ENCODE measurements at places on chromosomes 1 and 21.

DNA sequence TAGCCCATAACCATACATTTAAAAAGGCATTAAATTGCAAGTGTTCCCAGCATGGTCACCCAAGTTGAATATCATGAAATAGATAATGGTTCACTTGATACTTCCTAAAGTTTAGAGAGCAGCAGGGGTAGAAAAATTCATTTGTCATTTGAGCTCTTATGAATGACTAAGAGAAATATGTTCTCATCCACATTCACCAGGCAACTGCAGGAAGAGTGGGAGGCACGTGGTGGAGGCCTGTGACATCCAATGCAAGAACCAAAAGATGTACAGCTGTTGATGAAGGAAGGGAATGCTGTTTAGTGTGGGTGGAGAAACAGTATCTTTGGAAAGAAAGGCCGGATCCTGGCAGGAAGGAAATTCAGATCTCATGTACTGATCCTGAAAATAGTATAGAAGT lies 473.1 kb downstream of the ADGRL2 start:
- DNase-seq, result no peak

DNA sequence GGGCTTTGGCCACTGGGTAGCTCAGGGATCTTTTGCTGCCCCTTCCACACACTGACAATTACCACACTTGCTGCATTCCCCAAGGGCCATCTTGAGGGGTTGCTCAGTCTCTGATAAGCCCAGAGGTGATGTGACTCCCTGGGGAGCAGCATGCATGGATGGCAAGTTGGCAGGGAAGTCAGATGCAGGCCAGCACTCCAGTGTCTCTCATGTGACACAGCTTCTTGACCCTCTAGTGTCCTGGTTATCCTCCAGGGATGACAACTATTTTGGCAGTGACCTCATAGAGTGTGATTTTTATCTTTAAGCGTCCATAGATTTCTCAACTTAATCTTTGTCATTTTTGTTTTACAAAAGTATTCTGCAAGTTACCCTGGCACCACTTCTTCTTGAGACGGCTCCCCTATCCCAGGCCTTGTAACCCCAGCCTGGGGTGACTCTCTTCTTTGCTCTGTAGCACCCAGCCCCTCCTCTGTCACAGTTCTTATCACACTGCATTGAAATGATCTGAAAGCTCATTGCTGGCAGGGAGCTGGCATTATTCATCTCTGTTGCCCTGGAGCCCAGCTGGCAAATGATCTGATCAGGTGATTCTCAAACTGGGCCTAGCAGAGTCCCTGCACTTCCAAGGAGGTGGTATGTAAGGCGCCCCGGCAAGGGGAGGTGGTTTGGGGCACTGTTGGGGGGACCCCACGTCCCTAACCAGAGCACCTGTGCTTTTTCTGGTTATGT lies 72.6 kb downstream of the TENT5C start:
- DNase-seq, result no peak

- DNase-seq, result no peak
Measured at GRCh38 chr1:39452540-39452939, 38.9 kb upstream of the BMP8A start.

- no peak for DNase-seq
Measured at GRCh38 chr1:164423136-164423535, 135.8 kb upstream of the PBX1 start.

DNA sequence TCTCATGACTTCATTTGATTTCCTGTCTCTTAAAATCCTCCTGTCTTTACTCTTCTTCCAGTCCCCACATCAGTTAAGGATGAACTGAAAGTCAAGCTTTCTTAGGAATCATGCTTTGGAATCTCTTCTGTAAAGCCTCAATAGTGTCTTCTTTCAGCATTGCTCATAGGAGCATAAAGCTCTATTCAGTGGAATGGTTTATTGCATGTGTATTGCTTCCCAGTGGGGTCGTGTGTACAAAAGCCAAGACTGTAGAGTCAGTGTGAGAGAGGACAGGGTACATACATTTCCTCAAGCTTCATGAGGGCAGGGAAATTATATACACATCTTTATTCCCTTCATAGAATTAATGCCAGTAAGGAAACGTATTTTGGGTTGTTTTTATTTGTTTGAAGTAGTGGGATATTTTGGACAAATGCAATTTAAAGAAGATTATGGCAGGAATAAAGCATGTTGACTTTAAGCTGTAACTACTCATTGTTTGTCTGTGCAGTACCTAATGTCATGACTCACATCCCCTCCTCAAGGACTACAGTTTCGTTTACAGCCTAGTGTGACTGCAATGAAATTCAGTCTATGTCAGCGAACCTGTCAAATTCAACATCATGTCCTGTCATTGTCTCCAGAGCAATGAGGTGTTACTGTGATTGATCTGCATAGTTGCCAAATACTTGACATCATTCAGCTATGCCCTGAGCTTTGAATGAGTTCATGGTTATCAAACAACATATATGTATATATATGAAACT lies 2164.2 kb downstream of the NCAM2 start:
- no peak for DNase-seq

- DNase-seq, result no peak
Measured at GRCh38 chr1:23188434-23188884, 19.8 kb upstream of the LUZP1 start.

DNA sequence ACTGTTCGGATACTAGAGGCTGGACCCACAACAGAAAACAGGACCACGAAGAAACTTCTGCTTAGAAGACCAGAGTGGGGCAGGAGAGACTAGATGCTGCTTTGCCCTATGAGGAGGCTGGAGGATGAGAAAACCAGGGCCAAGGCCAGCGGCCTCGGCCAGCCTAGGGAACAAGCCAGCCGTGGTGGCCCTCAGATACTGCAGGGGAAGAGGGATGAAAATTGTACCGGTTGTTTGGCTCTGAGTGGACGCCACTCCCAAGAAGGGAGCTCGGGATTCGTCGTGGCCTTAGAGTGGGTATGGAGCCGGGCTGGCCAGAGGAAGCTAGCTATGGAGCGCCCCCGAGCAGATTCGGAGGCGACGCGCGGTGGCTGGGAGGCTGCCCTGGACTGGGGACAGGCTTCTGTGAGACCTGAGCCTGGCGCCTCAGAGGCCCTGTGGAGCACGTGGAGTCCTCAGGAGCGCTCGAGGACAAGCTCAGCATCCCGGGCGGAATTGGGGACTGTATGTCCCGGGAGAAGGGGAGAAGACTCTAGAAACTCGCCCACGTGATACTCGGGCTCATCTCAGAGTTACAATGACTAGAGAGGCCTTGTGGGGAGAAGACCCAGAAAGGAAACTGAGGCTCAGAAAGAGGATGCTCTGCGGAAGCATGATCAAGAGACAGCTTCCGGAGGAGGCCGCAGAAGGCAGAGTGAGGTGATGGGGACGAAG lies 2.8 kb downstream of the PRRX1 start:
- DNase-seq, result peak; percentile 70

DNA sequence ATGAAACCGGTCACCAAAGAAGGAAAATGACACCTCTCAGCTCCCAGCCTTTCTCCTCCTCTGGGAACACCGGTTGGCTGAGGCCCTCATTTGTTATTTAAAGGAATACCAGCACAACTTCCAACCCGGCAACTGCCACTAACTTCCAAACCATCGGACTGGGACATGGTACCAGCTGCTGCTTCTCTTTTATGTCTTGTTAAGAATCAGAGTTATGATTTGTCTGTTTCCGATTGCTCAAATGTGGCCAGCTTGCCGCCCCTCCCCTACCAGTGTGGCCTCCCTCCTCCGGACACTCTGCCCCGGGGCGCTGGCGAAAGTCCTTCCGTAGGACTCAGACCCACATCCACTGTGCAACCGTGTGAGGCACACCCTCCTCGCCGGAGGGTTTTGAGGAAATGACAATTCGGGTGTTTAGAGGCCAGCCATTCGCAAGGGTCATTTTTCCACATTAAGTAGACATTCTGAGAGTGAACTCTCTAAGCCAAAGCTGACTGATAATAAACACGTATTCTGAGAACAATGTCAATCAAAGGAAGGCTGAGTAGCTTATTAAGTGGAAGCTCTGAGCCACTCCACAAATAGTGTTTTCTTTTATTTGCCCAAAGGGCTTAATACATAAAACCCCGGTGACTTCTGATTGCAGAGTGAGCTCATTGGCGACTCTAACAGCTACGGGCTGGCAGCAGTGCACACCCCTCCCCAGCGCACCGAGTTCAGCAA lies 5.5 kb downstream of the RIPK4 start:
- DNase-seq, result no peak

- DNase-seq, result no peak
Measured at GRCh38 chr1:200831091-200831490, 41.7 kb upstream of the GPR25 start.

DNA sequence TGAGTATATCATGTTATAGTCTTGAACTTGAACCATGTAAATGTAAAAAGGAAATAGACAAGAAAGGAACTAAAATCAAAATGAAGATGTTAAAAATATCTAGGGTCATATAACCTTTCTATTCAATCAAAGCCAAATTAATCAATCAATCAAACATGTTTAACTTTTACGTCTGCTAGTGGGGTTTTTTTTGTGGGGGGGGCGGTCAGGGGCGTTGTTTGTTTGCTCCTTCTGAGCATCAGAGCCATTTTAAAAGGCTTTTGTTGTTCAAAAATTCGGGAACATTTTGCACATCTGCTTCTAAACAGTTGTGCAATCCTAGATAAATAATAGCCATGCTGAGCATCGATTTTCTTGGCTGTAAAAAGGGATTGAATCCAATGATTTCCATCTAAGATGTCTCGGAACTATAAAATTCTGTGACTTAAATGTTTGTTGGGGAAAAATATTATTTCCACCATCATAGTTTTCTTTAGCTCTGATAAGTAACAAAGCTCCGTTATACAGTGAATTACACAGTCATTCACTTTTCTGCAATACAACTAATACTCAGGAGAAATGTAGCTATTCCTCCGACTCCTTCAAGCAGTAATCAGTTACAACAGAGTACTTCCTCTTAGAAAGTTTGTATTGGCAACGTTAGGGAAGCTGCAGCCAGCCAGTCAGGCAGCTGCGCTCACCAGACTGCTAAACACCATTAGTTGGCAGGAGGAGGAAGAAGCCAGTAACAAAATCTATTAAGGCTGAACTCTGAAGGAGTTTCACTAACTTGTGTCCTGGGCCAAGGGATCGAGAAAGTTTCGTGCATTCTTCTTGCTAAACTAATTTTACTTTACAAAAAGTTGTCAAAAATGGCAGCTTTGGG lies 2.2 kb downstream of the SPATA6 start:
- DNase-seq, result peak; percentile 69

GRCh38 chr1:248807067-248807737 lies 18.5 kb downstream of the SH3BP5L start:
- no peak for DNase-seq

- no peak for DNase-seq
Measured at GRCh38 chr21:33557447-33557846, 14.6 kb downstream of the SON start.

DNA sequence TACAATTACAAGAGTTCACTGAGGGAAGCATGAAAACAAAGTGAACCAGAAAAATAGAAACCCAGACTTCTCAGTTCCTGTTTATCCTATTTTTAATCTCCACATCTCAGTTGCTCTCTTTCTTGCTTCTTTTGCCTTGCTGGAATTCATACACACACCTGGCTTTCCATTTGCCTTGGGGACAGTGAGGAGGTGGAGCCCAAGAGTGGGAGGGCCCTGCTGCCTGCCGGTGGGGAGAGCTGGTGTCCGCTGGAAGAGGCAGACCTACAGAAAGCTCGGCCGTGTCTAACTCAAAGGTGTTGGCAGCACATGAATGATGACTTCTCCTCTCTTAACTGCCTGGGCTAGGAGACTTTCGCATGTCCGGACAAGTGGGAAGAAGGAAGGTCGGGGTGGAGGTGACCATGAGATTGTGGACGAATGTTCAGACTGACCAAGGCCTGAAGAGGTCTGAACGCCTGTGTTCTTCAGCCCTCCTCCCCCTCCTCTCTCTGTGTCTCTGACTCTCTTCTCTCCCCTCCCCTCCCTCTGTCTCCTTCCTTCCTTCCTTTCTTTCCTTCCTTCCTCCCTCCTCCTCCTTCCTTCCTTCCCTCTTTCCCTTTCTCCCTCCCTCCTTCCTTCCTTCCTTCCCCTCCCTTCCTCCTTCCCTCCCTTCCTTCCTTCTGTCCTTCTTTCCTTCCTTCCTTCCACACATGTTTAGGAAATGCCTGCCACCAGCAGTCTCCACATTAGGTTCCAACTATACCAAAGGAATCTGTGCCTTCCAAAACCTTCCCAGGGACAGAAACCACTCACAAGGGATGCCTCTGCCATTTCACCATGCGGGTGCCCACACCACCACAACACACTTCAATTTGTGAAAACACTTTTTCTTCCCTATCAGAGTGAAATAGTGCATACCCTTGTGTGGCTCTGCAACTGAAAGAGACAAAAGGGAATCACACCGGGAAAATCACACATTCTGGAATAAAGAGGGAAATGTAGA lies 157.3 kb upstream of the RUNX1 start:
- DNase-seq, result peak; percentile 59

DNA sequence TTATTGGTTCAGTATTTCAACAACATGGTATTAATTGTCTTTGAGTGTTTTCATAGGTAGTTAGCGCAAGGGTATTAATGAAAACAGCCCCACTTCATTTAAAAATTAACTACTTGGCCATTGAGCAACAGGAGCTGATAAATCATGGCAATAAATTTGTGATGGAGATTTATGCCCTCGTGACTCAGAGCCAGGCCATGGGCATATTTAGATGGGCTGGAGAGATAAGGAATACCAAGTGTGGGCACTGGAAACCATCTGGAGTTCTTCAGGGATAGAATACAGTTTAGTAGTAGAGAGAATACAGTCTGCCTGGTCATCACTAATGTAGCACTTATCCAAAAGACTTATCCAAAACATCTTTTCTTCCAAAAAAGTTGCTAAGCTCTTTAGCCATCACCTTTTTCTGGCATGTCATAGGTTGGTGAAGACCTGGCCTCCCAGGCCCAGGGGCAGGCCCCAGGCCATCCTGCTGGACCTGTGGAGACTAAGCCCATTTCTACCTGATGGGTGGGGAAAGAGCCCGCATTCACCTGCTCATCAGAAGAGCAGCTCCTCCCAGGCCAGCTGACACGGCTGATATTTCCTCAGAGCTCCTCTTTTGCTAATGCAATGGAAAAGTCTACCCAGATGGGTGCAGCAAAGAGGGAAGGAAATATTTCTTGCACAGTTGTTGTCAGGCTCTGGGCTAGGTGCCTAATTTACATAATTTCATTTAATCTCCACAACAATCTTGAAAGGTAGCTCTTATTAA lies 238.0 kb downstream of the TM2D1 start:
- DNase-seq, result no peak

- DNase-seq, result no peak
Measured at GRCh38 chr1:184595596-184595995, 159.1 kb downstream of the EDEM3 start.

- DNase-seq, result no peak
Measured at GRCh38 chr1:63854091-63854490, 80.3 kb downstream of the ROR1 start.

GRCh38 chr1:112618114-112618720 lies 724 bp downstream of the ST7L start:
- no peak for DNase-seq

DNA sequence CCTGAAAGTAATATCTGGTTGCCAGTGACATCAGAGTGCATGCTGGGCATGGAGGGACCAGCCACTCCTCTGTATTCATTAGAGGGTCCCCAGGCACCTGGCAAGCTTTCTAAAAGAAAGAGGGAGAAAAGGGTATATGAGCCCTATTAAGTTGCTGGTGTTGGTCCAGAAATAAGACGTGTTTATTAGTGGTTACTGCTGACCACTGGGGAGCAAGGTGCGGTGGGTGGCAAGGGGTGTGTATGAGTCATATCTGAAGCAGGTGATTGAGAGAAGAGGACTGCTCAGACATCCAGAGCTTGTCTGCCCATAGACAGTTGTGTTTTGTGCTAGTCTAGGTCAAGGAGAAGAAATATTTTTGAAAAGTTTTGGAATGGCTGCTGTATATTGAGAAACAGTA lies 298.1 kb downstream of the TM2D1 start:
- DNase-seq, result no peak
